ENCODE measurements at places on chromosomes 5 and 9.
A peak's percentile ranks its signal among the peaks of the same experiment; 100 is the strongest.

DNA sequence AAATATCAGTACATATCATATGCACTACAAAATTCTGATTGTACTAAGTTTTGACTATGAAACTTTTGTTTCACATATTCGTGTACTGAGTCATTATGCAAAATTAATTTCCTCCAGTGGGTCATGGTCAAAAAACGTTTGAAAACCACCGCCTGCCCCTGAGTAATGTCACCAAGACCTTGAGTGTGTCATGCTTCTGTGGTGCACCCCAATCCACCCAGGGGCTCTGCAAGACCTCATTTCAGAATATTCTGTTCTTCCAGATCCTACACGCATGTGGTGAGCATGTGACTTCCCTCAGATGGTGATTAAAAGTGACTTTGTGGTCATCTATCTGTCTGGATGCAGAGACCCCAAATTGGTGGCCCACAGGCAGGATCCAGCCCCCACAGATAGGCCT is 31.0 kb downstream of the ABLIM3 start:
- DNase-seq = no peak

- DNase-seq = no peak
Observed at GRCh38 chr5:64457846-64458245, 48.0 kb upstream of the RGS7BP start.

- DNase-seq = no peak
Observed at GRCh38 chr5:38706376-38706775, 139.4 kb upstream of the OSMR start.

DNA sequence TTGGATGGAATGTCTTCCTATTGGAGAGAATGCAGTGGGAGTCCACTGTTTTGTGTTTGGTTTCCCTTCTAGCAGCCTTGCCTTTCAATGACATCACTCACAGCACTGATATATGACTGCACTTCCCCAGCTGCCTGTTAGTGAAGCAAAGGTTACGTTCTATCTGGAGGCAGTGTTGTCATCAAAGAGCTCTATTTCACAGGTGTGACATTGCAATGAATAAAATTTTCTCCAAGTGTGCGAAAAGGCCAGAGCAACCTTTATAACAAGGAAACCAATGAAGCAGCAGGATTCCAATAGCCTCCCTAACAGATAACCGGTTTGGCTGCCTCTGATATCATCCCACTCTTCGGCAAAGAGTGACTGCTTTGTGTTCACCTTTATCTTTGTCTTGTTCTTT is 523.5 kb upstream of the ZNF608 start:
- DNase-seq = no peak

GRCh38 chr9:11931109-11931508 is 762.1 kb upstream of the TYRP1 start:
- DNase-seq = no peak

GRCh38 chr9:99241106-99241505 is 19.0 kb downstream of the SEC61B start:
- no peak for DNase-seq

GRCh38 chr9:131418143-131419025 is 24.5 kb downstream of the PRRC2B start:
- peak; percentile 59 for DNase-seq

DNA sequence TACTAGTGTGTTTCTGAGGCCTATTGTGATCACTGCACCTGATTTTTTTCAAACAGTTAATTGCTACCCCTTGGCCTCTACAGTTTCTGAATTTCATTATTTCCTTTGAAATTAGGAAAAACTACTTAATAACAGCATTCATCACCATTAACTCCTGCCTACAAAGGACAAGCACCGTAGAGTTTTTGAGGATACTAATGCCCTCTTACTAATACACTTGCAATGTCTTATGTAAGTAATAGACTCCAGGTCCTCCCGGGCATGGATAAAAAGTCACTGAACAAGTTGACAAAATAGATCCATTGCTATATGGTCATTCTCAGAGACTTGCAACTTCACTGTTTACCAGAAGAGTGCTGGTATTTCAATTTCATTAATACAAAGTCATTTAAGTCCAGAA is 1172.5 kb downstream of the CDH12 start:
- no peak for DNase-seq

GRCh38 chr9:36401164-36401740 is 1.2 kb upstream of the RNF38 start:
- peak; percentile 92 for DNase-seq

GRCh38 chr5:174626369-174626920 is 97.9 kb upstream of the MSX2 start:
- DNase-seq = no peak

GRCh38 chr9:32403567-32404260 is 19.3 kb downstream of the ACO1 start:
- no peak for DNase-seq

- DNase-seq = no peak
Observed at GRCh38 chr9:93681269-93682154, 105.1 kb downstream of the PHF2 start.

DNA sequence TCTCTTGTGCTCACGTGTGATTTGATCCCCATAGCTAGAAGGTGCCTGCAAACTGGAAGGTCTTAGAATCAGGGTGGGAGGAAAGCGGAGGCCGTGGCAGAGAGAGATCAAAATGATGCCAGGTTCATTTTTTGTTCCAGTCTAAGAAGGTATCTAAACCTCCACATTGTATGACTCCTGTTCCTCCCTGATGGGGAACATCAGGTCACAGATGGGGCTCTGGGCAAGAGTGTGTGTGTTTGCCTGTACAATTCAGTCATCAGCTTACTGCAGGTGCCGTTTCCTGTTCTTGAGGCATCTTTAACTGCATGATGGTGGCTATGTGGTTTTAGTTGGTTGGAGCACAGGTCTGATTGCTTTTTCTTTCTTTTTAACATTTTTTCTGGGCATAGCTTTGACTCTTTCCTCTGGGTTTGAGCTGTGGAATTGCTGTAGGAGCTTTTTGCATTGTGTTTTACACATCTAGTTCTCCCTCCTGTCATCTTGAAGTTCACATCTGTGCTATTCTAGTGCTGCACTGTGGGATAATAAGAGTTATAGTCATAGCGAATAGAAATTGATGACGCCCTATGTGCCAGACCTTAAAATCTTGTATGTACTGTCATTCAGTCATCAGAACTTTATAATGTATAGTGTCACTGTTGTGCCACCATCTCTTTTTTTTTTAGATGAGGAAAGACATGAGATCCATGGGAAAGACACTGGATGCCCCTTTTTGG is 30.8 kb downstream of the ARHGAP26 start:
- no peak for DNase-seq

DNA sequence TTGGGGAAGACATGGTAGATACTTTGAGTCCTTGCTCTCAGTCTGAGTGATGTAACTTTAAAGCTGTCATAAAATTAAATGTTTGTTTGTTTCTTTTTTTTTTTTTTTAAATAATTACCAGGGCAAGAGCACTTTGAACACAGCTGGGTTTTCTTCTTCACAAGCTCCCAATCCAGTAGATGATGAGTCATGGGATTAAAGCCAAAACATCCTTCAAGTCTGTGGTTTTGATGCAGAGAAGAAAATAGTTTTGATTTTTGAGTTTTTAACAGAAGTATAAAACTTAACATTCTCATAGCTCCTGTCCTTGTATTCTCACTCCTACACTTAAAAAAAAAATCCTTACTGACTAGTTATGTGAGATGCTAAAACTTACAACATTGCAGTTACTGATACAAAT is 34.8 kb upstream of the IL31RA start:
- DNase-seq = no peak

DNA sequence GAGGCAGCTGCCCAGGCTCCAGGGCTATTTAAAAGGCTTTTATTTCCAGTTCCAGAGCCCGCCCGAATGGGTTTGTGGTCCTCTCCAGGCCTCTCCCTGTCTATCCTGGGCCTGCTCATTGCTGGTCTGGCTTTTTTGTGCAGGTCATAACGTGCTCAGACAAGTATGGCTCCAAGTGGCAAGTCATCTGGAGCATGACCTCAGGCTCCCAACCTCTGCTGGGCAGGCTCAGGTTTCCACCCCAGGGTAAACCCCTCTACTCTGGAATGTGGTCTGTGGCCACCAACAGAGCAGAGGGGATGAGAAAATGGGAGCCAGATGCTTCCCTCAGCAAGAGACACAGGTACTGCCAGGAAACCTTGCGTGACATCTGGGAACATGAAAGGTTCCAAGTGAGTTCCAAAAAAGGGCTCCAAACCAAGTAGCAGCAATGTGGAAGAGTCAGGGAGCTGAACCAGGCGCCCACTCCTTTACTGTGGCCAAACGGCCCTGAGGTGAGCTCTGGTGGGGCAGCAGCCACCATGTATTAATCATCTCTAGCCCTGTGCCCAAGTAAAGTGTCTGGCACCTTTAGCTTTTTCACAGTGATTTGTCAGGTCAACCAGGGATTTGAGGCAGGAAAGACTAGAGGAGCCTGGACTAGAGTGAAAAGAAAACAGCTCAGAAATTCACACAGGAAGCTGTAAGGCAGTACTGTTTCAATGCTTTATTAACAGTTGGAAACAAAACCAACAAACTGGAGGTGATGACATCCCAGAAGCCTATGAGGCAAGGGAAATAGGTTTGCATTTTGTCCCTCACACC is 25.7 kb downstream of the PCDHGC5 start:
- peak; percentile 76 for DNase-seq

DNA sequence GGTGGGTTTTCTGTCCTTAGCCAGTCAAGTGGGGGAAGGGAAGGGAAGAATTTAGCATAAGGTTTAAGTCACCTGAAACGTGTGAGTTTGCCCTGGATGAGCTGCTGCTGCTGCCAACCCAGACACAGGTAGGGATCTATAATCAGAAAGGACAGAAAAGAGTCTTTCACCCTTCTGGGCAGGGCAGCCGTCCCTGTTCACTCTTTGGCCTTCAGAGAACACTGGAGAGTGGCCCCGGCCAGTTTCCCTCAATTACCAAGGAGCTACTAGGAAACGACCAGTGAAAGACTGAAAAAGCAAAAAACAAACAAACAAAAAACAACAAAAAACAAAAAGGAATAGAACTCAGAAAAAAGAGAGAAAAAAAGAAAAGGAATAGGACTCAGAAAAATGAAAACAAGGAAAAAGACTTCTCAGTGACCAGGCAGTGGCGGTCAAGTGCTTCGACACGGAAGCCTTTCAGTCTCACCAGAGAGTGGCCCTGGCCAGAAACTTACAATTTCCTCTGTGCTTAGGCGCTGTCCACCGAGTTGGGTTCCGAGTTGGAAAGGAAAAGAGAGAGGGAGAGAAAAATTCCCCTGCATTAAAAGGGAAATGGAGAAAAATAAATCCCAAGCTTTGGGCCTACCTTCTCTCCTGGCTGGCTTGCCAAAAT is 2.5 kb upstream of the GM2A start:
- DNase-seq = no peak

DNA sequence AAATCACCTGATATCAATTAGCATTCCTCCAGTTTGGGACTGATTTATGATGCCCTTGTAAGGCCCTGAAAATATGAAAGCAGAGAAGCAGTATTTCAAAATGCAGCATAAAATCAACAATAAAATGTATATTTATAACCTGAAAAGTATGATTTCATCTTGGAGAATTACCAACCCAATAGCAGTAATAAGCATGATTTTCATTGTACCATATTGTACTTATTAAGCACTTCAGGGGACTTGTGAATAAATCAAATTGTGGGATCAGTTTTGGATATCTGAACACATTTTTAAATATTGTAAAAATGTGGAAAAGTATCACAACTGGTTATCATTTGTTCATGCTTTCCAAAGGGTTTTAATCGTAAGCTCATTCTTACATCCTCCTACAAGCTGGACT is 250.8 kb downstream of the DMRT2 start:
- DNase-seq = no peak

DNA sequence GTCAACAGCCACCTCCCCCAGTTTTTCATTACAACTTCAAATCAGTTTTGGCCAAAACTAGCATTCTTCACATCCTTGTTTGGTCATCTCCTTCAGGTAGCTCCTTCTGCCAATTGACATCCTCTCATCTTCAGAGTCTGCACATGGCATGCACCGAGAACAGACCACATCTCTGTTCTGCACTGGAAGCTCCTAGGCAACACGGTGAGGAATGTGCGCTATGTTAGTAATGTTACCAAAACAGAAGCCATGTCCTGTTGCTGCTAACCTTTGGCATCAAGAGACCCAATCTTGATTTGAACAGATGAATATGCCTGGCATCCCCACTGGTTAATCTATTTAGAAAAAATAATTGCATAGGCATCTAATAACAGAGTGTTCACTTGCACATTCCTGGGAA is 5.1 kb upstream of the HK3 start:
- DNase-seq = no peak

DNA sequence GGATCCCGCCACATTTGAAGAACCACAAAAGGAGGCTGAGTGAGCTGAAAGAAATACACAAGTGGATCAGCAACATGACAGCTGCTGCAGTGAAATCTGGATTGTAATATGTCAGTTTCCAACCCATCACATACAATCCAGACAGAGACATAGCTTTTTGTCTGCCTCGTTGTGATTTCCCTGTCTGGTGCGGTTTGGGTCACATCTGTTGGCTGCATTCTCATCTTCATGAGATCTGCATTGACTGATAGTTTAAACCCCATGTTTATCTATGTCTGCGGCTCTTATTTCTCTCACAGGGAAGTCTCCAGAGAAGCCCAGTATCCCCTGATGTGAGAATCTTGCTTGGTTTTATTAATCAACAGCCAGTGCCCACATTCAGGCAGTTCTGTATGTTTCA is 403.1 kb upstream of the ZNF608 start:
- no peak for DNase-seq

DNA sequence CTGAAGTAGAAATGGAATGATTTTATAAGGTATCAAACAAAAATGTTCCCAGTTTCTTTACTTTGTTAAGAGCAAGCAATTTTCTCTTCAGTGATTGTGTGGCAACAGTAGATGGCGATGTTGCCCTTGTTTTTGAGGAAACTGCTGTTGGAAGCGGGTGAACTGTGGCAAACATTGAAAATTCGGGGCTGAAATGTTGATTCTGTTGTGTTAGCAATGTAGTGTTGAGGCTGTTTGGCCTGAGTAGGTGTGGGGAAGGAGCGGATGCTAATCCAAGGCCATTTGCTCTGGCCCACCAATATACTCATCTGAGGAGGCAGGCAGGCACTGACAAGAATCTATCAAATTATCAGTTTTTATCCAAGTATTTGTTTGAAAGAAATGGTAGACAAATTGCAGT is 129.8 kb downstream of the SLC12A2 start:
- peak; percentile 67 for DNase-seq

- DNase-seq = no peak
Observed at GRCh38 chr5:179613460-179614071, 9.9 kb downstream of the HNRNPH1 start.

- no peak for DNase-seq
Observed at GRCh38 chr5:14225173-14225834, 82.2 kb downstream of the TRIO start.

GRCh38 chr9:35272989-35273388 is 111.2 kb downstream of the UNC13B start:
- no peak for DNase-seq

- no peak for DNase-seq
Observed at GRCh38 chr9:106503759-106504158, 359.2 kb upstream of the ZNF462 start.

- no peak for DNase-seq
Observed at GRCh38 chr9:127637322-127637847, 25.3 kb downstream of the STXBP1 start.

- DNase-seq = peak; percentile 29
Observed at GRCh38 chr9:94921092-94921471, 194.6 kb downstream of the AOPEP start.

Measured in iPS-NIHi11 (cell line).